ENCODE measurements at places on chromosomes 16 and 17. TPM values are rescaled to one million over a fixed set of nuclear protein-coding genes. Genes with fewer than 3 reads are reported as not detected.

Gene CCL16
- total RNA-seq: not detected

Gene SLC22A31
- total RNA-seq: 5.3 TPM

Gene ZNF689
- 14.9 TPM for total RNA-seq

Gene CMTM2
- not detected for total RNA-seq

Gene PIGW
- total RNA-seq: 13.5 TPM

Gene ADCY9
- 13.9 TPM for total RNA-seq

Gene PLD6
- total RNA-seq: 1.5 TPM

Gene SOST
- total RNA-seq: not detected

Gene OR4D1
- total RNA-seq: not detected

Gene KRT33B
- total RNA-seq: not detected
